Stimulated activated CD8-positive, alpha-beta memory T cell treated with anti-CD3 and anti-CD28 coated beads, Interleukin-15, amount 100 ng/mL, for 48 hours (primary cell): ENCODE measurements at places on chromosomes 7 and 10.

DNA sequence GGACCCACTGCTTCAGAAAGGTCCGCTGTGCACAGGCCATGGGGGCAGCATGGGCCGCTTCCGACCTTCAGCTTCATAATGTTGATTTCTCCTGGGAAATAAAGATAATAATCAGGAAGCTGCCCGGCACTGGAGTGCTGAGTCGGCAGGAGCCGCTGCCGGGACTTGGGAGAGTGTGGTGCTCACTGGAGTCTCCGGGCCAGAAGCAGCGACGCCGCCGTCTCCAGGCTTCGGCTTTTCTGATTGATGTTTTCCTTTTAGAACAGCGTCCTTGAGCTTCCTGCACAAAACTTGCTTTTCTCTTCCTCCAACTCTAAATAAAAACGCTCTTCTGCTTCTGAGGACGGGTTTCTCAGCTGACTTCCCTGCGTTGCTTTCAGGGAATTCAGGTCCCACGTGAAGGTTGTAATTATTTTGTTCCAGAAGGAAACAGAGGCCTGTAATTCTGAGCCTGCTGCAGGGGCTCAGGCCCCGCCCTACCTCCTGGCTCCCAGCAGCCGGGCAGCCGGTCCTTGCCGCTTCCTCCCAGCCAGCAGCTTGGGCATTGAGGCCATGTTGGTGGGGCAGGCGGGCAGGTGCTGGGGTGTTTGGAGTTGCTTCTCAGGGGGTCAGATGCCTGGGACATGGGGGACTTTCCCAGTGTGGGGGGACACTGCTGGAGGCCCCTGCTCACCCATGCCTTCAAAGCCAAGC lies 14.7 kb downstream of the PWWP2B start:
- no peak for DNase-seq

GRCh38 chr7:11714205-11714604 lies 117.8 kb downstream of the THSD7A start:
- DNase-seq = no peak

DNA sequence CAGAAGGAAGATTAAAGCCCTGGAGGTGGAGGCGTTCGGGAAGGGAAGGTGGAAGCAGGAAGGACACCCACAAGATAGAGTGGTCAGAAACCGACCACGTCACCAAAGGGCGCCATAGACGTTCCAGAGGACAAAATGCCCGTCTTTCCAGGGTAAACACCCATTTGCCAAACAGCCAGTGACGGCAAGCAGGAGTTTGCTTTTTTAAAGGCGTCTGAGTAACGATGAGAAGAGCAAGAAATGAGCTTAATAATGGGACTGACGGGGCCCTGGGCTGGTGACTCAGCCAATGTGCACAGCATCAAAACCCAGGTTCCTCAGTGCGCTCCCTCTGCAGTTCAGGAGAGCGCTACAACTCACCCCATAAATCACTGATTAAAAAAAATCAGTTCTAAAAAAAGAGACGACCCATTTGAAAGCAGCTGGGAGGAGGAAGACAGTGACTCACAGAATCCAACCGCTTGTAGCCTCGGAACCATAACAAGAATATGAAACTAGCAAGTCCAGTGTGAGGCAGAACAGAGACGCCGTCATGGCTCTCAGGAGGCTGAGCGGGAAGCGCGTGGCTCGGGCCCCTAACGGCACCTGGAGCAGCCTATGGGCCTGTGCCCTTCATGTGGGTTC lies 5.9 kb downstream of the DIP2C start:
- DNase-seq = no peak

DNA sequence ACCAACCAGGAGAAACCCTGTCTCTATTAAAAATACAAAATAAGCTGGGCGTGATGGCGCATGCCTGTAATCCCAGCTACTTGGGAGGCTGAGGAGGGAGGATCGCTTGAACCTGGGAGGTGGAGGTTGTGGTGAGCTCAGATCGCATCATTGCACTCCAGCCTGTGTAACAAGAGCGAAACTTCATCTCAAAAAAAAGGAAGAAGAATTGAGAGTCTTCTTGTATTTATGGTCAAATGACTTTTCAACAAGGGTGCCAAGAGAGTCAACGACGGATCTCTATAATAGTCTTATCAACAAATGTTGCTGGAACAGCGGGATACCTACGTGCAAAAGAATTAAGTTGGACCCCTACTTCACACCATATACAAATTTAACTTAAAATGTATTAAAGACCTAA lies 21.6 kb upstream of the JAZF1 start:
- no peak for DNase-seq

DNA sequence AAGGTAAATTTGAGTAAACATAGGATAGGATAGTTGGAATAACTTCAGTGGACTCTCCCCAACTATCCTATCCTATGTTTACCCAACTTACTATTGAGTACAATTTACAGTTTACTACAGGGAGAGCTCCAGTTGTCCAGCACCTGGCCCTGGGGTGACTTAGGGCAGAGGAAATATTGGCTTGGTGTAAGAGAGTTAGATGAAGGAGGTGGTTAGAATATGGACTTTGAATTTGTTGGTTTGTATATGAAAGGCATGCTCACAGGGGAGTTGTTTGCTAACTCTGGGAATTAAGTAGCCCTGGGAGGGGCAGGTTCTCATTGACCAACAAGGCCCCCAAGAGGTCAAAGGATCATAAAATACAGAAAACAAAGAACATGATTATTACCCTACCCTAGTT lies 497.7 kb downstream of the ARL4A start:
- no peak for DNase-seq

- DNase-seq = no peak
Measured at GRCh38 chr10:31723106-31723750, 205.4 kb downstream of the ARHGAP12 start.

GRCh38 chr10:111203615-111204014 lies 126.8 kb downstream of the ADRA2A start:
- DNase-seq = no peak

DNA sequence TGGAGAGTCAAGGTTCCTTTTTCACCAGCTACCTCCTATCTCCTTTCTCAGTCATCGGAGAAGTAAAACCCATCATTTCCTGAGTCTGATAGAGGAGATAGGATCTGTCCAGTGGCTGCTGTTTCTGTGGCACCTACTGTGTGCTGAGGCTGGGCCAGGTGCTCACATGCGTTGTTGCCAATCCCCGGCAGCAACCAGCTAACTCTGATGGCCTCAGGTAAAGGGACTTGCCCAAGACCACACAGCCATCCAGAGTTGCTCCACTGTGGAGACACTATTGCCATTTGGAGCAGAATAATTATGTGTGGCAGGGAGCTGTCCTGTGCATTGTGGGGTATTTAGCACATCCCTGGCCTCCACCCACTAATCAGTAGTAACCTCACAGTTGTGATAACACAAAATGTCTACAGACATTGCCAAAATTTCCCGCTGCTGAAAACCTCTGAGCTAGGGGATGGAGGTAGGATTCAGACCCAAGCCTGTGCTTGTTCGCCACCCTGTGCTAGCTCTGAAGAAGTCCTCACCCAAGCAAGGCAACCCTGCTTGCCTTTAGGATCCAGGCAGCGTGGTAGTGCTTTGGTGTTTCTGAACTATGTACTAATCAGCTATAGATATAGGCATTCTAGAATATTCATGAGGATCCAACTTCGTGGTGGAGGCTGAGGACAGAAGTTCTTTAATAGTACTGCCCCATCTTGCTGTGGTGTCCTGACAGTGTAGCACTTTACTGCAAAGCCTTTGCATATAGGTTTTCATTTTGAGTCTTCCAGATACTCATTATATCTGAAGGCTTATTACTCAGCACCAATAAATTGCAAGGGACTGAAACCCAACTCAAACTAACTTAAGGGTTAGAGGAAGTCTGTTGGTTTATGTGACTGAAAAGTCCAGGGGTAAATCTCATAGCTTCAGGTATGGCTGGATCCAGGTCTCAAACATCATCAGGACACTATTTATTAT lies 164.6 kb downstream of the GRK5 start:
- no peak for DNase-seq

DNA sequence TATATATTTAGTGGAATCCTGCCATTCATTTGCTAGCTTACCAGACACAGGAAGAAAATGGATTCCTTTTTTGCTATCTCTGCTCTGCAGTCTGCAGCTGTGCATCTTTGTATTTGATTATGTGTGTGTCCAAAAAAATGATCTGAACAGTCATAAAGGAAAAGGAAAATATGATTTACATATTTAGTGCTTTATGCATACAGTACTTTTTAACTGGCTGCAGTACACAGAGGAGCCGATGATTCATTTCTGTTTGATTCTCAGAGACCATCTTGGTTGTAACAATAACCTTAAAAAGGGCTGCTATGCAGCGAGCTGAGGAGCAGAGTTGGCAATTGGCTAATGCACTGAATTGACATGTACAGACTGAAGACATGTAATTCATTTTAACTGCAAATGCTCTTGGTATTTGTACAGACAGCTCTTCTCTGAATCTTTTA lies 151.3 kb upstream of the FZD1 start:
- DNase-seq = no peak
